ENCODE measurements at places on chromosomes 7 and 10. TPM values are rescaled to one million over a fixed set of nuclear protein-coding genes. Genes with fewer than 3 reads are reported as not detected.

PPP1R17 gene
- not detected for total RNA-seq

RASA4B gene
- 51.7 TPM for total RNA-seq

- H3K4me1 ChIP-seq = no peaks in the 10 kb centered on the region
- H3K36me3 ChIP-seq = no peaks in the 10 kb centered on the region
- no peaks in the 10 kb centered on the region for H3K27me3 ChIP-seq
- no peak overlapping the region for H3K4me3 ChIP-seq
- no peak for DNase-seq
Measured at GRCh38 chr10:36507715-36508114, 617.7 kb upstream of the ANKRD30A start.

- H3K27me3 ChIP-seq = peaks cover 12% of the 10 kb centered on the region
- no peak overlapping the region for H3K4me3 ChIP-seq
- H3K27ac ChIP-seq = no peak overlapping the region
- no peaks in the 10 kb centered on the region for H3K4me1 ChIP-seq
Measured at GRCh38 chr10:97608991-97609561, 19.6 kb downstream of the C10orf62 start.

- no peak for DNase-seq
- no peaks in the 10 kb centered on the region for H3K36me3 ChIP-seq
- H3K27ac ChIP-seq = no peak overlapping the region
- H3K4me3 ChIP-seq = no peak overlapping the region
- peaks cover 16% of the 10 kb centered on the region for H3K27me3 ChIP-seq
Measured at GRCh38 chr10:71487726-71488125, 91.0 kb downstream of the CDH23 start.

AKR1C3 gene
- 7.9 TPM for total RNA-seq

NPC1L1 gene
- 0.50 TPM for total RNA-seq

DNA sequence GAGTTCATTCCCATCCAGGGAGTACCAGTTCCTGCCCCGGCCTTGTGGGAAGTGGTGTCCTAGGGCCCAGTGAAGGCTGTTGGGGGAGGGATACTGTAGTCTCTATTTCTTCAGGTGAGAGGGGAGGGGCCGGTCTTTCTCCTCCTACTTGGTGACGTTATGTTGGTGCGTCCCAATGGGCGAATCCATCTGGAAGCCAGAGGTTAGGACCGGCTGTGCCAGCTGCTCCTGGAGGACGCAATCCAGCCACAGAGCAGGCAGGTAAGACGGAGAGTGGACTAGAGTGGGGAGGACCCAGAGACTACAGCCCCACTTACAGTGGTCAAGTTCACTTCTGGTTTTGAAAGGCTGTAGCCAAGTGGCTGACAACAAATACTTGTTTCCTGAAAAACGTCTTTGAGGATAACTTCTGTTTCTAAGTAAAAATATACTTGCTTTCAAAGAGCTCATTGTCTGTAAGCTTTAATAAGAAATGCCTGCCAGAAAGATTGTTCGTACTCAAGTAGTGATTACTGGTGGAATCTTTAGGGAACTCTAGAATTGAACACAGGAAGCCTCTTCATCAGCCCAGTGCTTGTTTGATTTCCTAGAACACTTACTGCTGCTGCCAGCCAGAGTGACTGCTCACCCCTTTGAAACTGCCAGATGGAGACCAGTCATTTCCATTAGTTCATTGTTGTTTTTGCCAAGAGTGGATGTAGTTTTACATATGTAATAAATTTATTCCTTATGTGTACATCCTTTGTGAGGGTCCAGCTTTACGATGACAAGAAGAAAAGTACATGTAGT, 25.4 kb downstream of the RBM33 start:
- DNase-seq = no peak
- no peaks in the 10 kb centered on the region for H3K27me3 ChIP-seq

DNA sequence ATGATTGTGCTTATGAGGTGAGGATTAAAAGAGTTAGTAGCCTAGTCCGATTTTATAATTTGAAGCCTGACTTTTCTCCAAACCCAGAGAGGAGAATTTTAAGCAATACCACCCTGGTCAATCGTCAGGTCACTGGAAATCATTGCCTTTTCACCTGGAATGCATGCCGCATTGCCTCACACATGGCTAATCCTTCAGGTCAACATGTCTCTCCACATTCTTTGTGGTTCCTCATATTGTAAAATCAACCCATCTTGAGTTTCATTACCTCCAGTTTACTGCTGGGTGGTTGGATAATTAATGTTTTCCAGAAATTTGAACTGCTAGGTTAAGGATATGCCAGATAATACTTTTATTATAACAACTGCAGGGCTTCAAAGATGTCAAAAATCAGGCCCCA, 55.6 kb upstream of the SEMA3E start:
- no peaks in the 10 kb centered on the region for H3K27me3 ChIP-seq
- H3K27ac ChIP-seq = no peak overlapping the region
- H3K36me3 ChIP-seq = no peaks in the 10 kb centered on the region
- no peak overlapping the region for H3K4me3 ChIP-seq
- H3K4me1 ChIP-seq = no peaks in the 10 kb centered on the region

GRCh38 chr10:34890939-34891338, 75.8 kb upstream of the PARD3 start:
- no peaks in the 10 kb centered on the region for H3K4me1 ChIP-seq
- no peak overlapping the region for H3K4me3 ChIP-seq
- peaks cover 6% of the 10 kb centered on the region for H3K27me3 ChIP-seq
- no peaks in the 10 kb centered on the region for H3K36me3 ChIP-seq

DNA sequence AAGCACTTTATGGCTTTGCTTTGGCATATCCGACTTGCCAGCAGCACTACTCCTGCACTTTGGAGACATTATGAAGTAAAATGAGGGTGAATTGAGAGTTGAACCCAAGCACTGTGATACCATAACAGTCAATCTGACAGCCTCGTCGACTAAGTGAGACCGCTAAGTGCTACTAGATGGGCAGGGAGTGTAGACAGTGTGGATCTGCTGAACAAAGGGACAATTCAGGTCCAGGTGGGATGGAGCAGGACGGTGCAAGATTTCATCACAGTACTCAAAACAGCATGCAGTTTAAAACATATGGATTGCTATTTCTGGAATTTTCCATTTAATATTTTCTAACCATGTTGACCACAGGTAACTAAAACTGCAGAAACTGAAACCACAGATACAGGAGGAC, 20.8 kb upstream of the PRTFDC1 start:
- no peak overlapping the region for H3K27ac ChIP-seq
- H3K36me3 ChIP-seq = no peaks in the 10 kb centered on the region
- DNase-seq = no peak
- H3K4me1 ChIP-seq = no peaks in the 10 kb centered on the region

TMEM229A gene
- not detected for total RNA-seq

GNGT1 gene
- not detected for total RNA-seq

GRCh38 chr7:111607621-111608020, 45.3 kb upstream of the IMMP2L start:
- no peaks in the 10 kb centered on the region for H3K27me3 ChIP-seq
- no peaks in the 10 kb centered on the region for H3K36me3 ChIP-seq
- H3K27ac ChIP-seq = no peak overlapping the region

GRCh38 chr10:76085817-76086167, 654.4 kb downstream of the LRMDA start:
- no peaks in the 10 kb centered on the region for H3K36me3 ChIP-seq
- peaks cover 2% of the 10 kb centered on the region for H3K27me3 ChIP-seq
- no peaks in the 10 kb centered on the region for H3K4me1 ChIP-seq
- no peak overlapping the region for H3K4me3 ChIP-seq
- DNase-seq = no peak

DNA sequence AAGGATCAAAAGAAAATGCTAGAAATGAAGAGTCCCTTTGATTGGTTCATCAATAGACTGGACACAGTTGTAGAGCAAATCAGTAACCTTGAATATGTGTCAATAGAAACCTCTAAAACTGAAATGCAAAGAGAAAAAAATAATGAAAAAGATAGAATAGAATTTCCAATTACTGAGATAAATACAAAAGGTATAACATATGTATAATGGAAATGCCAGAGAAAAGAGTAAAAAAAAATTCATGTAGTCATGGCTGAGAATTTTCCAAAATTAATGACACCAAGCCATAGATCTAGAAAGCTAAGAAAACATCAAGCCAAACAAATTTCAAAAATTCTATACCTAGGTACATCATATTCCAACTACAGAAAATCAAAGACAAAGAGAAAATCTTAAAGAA, 62.0 kb upstream of the HGF start:
- no peak for DNase-seq
- no peaks in the 10 kb centered on the region for H3K36me3 ChIP-seq
- H3K4me3 ChIP-seq = no peak overlapping the region
- no peak overlapping the region for H3K27ac ChIP-seq

SLC26A5 gene
- total RNA-seq = not detected

DNA sequence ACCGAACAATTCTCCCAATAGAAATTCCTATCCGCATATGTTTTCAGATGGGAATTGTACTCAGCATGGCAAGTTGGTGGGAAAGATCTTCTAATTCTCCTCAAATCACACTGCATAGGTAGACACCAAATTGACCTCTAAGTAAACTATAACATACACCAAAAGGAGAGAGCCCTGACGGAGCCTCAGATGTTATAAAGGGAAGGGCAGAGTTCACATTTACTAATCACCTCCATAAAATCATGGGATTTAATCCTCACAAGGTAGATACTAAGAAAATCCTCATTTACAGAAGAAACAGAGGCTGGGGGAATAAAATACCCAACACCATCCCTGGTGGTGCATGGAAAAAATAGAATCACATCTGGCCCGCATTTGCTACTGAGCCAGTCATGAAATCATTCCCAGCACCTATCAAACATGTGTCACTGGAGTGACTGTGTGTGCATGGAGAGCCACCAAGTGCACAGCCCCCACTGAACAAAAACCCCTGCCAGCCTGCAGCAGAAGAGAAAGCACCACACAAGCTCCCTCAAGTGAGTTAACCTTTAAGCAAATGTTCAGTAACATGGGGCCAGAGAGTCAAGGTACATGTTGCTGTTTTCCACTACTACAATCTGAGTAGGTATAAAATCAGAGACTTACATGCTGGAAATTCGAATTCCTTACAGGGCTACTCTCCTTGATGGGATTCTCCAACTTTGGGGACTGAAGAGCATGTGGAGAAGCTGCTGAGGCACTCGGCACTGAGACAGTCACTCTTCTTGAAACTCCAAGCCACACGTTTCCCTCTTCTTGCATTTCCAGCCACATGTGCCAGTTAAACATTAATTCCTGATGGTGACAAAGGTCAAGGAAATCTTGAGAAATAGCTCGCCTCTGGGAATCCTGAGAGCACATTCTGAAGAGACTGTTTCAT, at the start of gene DDC:
DDC (minus strand) TSS at position 766 of the 919 bp plus-strand sequence. CDS start 21,320 bp downstream, outside the sequence.
- H3K4me1 ChIP-seq = no peaks in the 10 kb centered on the region
- H3K4me3 ChIP-seq = no peak within 1 kb of the TSS
- no peak within 1 kb of the TSS for H3K27ac ChIP-seq
- peaks cover 22% of the 10 kb centered on the region for H3K27me3 ChIP-seq
- no peaks in the 10 kb centered on the region for H3K36me3 ChIP-seq

PCLO gene
- 0.03 TPM for total RNA-seq

HYAL4 gene
- not detected for total RNA-seq

DNA sequence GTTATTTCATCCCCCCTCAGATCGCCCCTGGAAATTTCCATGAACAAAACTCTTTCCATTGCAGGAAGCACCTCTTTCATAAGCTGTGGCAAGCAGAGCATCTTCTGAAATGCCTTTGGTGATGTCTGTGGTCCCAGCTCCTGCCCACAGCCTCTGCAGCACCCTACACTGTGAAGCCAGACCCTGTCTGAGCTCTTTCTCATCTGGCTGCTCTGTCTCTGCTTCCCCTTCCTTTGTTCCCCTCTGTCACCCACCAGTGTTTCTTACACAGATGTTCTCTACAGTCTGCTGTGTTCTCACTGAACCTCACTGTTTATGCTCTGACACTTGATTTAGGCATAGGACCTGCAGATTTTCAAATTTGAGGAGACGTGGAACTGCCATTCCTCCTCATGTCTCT, 1.9 kb upstream of the TAS2R39 start:
- DNase-seq = no peak
- no peak overlapping the region for H3K4me3 ChIP-seq
- H3K27me3 ChIP-seq = no peaks in the 10 kb centered on the region
- no peak overlapping the region for H3K27ac ChIP-seq
- H3K4me1 ChIP-seq = no peaks in the 10 kb centered on the region

GPR37 gene
- total RNA-seq = not detected

NUTM2D gene
- 5.4 TPM for total RNA-seq

DNA sequence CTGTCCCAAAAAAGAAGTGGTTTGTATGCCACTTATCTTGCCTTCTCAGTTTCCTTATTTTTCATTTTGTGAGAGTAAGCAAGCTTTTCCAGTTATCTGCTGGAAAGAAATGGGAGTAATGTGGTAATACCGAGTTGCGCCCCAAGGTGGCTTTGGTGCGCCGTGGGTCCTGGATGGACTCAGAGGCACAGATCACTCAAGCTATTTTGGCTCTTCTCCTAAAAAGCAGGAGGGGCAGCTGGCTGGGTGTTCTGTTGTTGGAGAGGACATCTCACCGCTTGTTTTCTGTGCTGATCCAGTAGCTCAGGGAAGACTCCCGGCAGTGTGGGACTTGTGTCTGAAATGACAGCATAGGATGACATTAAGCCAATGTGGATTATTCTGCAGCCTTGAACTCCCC, 16.4 kb downstream of the PRKRIP1 start:
- no peak overlapping the region for H3K4me3 ChIP-seq
- peaks cover 23% of the 10 kb centered on the region for H3K4me1 ChIP-seq
- H3K36me3 ChIP-seq = peaks cover 6% of the 10 kb centered on the region

GRCh38 chr7:50534690-50535290, 30.4 kb downstream of the DDC start:
- H3K4me1 ChIP-seq = no peaks in the 10 kb centered on the region
- no peak for DNase-seq
- H3K4me3 ChIP-seq = no peak overlapping the region
- no peak overlapping the region for H3K27ac ChIP-seq

GRCh38 chr7:1706381-1706720, 36.3 kb downstream of the ELFN1 start:
- no peak overlapping the region for H3K4me3 ChIP-seq
- H3K27ac ChIP-seq = no peak overlapping the region
- H3K27me3 ChIP-seq = peaks cover 49% of the 10 kb centered on the region
- H3K4me1 ChIP-seq = no peaks in the 10 kb centered on the region

SH2D4B gene
- total RNA-seq = 0.15 TPM

- no peak overlapping the region for H3K27ac ChIP-seq
- no peaks in the 10 kb centered on the region for H3K4me1 ChIP-seq
- no peak overlapping the region for H3K4me3 ChIP-seq
- no peak for DNase-seq
- no peaks in the 10 kb centered on the region for H3K27me3 ChIP-seq
Measured at GRCh38 chr7:2651847-2652735, 20.3 kb downstream of the TTYH3 start.

GRCh38 chr10:31087011-31087410, 55.3 kb upstream of the ZNF438 start:
- H3K36me3 ChIP-seq = no peaks in the 10 kb centered on the region
- no peak overlapping the region for H3K4me3 ChIP-seq
- peaks cover 6% of the 10 kb centered on the region for H3K4me1 ChIP-seq
- no peaks in the 10 kb centered on the region for H3K27me3 ChIP-seq

DNA sequence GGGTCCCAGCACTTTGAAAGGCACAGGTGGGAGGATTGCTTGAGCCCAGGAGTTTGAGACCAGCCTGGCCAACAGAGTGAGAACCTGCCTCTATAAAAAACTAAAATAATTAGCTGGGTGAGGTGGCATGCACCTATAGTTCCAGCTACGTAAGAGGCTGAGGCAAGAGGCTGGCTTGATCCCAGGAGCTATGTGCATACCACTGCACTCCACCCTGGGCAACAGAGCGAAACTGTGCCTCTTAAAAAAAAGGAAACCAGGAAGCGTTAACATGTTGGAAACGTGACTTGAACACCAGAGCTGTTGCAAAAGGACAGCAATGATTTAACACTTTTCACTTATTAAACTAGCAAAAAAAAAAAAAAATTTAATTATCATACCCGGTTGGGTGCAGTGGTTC, 12.6 kb downstream of the BAZ1B start:
- no peak overlapping the region for H3K27ac ChIP-seq
- H3K4me1 ChIP-seq = no peaks in the 10 kb centered on the region
- H3K27me3 ChIP-seq = no peaks in the 10 kb centered on the region

Measured in T-cell (primary cell).